Activated CD8-positive, alpha-beta T cell treated with anti-CD3 and anti-CD28 coated beads for 36 hours (primary cell): ENCODE measurements at places on chromosomes 13 and 19. TPM values are rescaled to one million over a fixed set of nuclear protein-coding genes. Genes with fewer than 3 reads are reported as not detected.

DNA sequence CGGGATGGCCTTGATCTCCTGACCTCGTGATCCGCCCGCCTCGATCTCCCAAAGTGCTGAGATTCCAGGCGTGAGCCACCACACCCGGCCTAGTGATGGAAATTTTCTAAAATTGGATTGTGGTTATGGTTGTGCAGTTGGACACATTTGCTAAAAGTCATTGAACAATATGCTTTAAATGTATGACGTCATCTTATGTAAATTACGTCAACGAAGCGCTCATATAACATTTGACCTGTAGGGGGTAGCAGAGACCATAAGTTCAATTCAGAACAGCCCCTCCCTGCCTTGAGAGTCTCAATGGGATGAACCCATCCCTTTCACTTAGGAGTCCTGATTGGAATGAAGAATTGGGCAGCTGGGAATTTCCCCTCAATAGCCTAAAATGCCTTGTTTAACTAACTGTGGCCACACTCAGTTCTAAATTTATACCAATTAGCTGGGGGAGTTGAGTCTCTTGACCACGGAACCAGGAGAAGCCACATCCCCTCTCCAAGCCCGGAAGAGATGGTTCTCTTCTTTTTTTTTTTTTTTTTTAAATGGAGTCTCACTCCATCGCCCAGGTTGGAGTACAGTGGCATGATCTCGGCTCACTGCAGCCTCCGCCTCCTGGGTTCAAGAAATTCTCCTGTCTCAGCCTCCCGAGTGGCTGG lies 15.2 kb upstream of the TLE6 start:
- peak; percentile 65 for DNase-seq

GRCh38 chr19:22607653-22608430 lies 26.3 kb upstream of the ZNF492 start:
- no peak for DNase-seq

DNA sequence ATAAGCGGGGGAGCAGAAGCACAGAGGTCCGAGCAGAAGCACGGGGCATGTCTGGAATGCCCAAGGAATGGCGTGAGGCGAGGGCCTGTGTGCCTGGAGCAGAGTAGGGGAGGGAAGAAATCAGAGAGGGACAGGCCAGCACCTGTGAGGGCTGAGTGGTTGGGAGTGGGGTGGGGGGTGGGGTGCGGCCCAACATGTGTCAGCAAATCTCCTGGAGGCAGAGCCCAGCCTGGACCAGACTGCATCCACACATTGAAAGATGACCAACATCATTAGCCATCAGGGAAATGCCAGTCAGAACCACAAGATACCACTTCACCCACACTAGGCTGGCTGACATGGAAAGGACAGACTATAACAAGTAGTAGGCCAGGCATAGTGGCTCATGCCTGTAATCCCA lies 11.2 kb downstream of the CLASRP start:
- no peak for DNase-seq

DNA sequence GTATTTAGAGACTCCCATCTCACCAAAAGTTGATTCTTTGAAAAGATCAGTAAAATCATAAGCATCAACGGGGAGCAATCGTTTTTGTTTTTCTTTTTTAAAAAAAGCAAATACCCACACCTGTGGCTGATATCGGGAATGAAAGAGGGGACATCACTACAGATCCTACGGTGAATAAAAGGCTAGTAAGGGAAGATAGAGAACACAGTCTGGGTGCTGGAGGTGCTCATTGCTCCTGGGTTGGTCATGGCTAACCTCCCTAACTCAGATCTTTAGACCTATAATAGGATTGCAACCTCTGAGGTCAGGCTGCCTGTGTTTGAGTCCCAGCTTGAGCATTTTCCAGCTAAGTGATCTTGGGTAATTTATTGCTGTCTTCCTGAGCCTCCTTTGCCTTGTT lies 1.1 kb downstream of the EHD2 start:
- DNase-seq: no peak

GRCh38 chr13:94666065-94666464 lies 46.3 kb downstream of the SOX21 start:
- DNase-seq: no peak

- DNase-seq: no peak
Measured at GRCh38 chr13:63206461-63206860, 1790.8 kb upstream of the PCDH20 start.

GRCh38 chr13:107765724-107766401 lies 449.5 kb downstream of the LIG4 start:
- no peak for DNase-seq

DNA sequence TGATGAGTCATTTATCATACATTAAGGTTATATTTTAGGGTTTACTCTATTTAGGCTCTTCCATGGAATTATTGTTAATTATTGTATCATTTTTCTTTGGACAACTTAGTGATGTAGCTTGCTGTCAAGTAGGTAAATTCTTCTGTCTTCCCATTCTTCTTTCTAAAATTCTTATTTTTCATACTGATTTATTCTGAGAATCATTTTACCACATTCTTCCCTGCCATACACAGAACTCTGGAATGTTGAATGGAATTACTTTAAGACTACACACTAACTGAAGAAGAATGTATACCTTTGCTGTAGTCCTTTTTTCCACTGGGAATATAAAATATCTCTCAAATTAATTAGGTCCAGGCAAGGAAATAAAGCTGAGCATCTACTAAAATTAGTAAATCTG lies 24.5 kb upstream of the SLC7A1 start:
- DNase-seq: no peak

DNA sequence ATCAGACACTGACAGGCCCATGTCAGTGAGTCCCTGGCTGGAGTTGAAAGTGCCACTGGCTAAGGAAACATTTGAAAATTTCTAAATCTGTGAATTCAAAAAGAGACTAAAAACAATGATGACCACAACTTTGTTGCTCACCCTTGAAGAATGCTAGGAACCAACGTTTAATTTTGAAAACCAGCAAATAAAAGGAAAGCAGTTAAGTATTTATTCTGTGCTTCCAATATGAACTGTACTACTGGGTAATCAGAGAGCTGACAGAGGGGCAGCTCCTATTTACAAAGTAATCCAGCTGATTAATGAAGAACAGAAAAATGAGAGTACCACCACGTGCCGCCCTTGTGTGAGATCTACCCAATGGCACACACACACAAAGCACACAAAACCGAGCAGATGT lies 44.7 kb upstream of the LATS2 start:
- no peak for DNase-seq

DNA sequence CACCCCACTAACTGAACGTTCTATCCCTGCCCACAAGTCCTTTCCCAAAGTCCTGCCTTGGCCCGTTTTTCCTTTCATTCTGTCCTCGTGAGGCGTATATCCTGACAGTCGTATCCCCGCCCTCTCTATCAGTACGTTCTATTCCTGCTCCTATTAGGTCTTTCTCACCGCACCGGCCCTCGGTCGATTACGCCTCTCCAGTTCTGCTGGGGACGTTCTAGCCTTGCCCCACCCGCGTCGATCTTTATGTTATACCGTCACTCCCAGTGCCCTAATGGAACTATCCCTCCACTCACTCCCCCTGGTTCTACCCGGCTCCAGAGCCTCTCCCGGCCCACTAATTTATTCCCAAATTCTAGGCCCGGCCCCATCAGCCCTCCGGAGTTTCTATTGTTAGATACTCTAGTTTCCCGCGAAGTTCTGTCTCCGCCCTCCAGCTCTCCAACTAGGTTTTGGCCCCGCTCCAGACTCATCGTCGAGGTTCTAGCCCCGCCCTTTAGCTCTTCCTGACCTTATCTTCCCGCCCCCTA lies 2.0 kb downstream of the PLAUR start:
- no peak for DNase-seq

DNA sequence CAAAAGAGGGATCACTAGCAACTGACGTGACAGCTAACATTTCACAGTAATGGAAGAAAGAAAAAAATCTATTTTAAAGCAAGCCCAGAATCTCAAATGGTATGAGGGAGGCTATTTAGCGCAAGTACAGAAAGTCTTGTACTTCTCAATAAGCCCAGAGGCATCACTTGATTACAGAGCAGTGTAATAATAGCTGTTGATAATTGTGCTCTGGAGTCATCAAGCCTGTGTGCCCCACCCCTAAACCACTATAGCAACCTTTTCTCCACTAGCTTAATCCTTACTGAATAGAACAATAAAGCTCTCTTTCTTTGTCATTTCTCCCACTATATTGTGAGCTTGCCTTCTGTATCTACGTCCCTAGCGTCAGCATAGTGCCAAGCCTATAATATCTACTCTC lies 56.6 kb downstream of the FREM2 start:
- DNase-seq: no peak

DNA sequence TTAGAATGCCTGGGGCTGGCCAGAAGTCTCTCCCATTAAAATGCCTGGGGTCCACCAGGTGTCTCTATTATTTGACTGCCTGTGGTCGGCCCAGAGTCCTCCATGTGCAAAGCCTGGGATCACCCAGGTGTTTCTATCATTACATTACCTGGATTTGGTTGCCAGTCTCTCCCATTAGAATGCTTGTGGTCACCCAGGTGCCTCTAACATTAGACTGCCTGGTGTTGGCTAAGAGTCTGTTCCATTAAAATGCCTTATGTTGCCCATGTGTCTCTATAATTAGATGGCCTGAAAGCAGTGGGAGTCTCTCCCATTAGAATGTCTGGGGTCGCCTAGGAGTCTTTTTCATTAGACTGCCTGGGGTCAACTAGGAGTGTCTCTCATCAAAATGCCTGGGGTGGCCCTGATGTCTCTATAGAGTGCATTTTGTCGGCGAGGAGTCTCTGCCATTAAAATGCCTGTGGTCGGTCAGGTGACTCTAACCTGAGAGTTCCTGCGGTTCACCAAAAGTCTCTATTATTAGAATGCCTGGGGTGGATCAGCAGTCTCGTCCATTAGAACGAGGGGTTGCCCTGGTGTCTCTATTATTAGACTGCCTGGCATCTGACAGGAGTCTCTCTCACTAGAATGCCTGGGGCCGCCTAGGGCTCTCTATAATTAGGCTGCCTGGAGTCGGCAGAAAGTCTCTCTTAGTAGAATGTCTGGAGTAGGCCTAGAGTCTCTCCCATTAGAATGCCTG lies 1540.5 kb downstream of the UQCRFS1 start:
- DNase-seq: no peak

- no peak for DNase-seq
Measured at GRCh38 chr13:38159710-38160109, 189.9 kb upstream of the UFM1 start.

DNA sequence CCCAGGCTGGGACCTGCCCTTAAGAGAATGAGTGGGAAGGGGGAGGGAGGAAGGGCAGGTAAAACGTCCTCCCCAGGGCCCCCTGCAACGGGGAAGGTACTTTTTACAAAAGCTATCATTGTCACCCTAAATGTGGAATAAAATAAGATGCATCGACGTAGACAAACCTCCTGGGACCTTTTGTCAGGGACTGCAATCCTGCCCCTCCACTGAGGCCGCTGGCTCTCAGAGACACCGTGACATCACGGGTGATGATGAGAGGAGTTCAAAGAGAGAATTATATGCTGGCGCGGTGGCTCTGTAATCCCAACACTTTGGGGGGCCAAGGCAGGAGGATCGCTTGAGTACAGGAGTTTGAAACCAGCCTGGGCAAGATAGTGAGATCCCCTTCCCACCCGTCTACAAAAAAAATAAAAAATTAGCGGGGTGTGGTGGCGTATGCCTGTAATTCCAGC lies 1.8 kb upstream of the MYBPC2 start:
- no peak for DNase-seq

Gene CBLC
- not detected for total RNA-seq

Gene ZNF653
- 11.1 TPM for total RNA-seq

Gene SLAIN1
- 32.0 TPM for total RNA-seq

Gene TEX101
- not detected for total RNA-seq

Gene PNPLA6
- total RNA-seq: 90.3 TPM
